ENCODE measurements at places on chromosomes 2 and 18.
A peak's percentile ranks its signal among the peaks of the same experiment; 100 is the strongest.

DNA sequence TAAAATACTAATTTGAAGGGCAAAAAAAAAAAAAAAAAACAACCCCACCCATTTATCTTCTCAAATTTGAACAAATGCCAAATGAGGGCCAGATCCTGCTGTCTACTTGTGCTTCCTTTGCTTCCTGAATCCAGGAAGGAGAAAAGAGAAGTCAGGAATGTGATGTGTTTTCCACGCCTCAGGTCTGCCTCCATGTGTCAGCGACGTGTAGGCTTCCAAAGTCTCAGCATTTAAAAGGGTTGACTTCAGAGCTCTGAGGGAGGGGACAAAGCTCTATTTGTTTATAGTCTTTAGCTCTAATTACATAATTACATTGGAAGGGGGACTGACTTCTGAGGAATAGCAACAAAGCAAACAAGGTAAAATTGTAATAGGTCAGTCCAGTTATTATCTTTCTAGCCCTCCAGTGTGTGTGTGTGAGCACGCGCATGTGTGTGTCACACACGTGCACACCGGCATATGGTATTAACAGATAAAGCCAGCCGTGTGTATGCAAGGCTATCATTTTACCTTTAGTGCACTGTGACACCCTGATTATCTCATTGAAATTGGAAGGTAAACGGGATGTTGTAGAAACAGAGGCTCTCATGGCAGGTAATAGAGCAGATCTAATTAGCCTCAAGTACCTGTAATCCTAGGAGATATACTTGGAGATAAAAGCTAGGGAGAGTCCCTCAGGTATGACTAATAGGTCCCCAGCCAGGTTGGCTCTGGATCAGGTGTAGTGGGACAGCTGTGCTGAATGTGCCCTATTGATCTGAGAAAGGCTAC, 911.4 kb upstream of the ZEB2 start:
- no peak for DNase-seq

DNA sequence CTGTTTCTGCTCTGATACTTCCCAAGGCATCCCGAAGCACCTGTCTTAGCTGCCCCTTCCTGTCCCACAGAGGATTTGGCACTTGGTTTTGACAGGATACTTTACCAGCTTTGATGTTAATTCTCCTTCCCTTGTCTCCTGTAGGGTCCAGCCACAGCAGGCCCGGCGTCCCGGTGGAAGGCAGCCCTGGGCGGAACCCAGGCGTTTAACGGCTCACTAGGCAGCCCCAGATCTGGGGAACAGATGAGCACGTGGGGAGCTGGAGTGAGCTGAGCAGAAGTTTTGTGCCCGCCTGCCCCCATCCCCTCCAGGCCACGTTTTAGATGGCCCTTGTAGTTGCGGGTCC, 11.4 kb downstream of the ANKRD23 start:
- DNase-seq: no peak

DNA sequence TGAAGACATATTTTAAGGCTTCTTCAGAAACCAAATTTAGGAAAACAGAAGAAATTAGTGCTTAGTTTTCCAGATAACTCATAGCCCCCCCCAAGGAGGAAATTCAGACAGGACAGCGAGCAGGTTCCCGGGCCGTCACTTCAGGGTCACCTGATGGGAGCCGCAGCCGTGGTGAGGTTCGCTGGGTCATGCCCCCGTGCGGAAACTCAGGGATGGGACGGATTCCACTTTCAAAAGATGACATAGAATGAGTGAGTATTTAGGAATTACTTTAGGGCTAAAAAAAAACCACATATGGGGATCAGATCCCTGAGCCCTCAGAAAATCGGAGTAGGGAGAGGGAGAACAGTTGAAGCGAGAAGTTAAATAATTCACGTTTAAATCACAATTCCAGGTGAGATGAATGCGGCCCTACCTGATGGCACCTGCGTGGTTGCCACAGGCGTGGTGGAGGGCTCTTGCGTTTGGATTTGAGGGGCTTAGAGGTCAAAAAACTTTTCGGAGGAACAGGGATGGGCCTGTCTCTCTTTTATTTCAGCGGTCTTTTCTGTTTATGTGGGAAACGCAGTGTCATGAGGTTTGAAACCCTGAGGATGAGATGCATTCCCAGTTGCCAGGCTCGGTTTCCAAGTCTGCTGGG, 114.4 kb downstream of the NFATC1 start:
- no peak for DNase-seq

GRCh38 chr2:86256300-86256699, 57.0 kb downstream of the MRPL35 start:
- no peak for DNase-seq

DNA sequence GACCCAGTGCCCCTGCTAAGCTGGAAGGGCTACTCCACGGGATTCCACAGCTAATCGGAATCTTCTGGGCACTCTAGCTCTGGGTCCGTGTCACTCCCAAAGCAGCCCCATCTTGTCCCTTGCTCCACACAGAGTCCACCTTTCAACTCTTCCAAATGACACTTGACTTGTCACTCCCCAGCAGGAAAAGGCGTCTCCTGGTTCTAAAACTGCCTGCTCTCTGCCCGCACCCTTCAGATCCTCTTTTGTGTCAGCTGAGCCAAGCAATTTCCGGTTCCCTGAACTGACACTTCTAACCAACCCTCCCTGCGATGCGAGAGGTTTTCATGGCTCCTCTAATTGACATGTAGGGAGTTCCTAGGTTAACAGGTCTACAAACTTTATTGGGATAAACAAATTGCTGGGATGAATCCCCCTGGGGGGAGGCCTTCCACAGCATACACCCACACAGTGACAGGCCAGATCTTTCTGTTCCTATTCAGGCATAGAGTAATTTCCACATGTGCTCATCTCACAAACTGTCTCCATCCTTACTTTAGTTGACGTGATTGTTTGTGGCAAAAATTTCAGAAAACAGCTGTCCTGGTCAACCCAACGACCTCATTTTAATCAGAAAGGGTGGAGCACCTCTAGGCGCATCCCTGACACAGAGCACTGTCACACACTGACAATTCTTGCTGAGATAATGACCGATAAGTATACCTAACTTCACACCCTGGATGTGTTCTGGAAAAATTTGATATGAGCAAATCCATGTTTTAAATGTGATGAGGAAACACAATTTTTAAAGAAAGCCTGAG, 104.9 kb downstream of the RBMS1 start:
- DNase-seq: peak; percentile 81

GRCh38 chr2:237134321-237135230, 48.9 kb downstream of the COPS8 start:
- no peak for DNase-seq

- DNase-seq: no peak
Observed at GRCh38 chr2:109194620-109194937, 65.6 kb downstream of the SH3RF3 start.

- DNase-seq: peak; percentile 72
Observed at GRCh38 chr2:175366815-175367214, 185.3 kb upstream of the ATP5MC3 start.

DNA sequence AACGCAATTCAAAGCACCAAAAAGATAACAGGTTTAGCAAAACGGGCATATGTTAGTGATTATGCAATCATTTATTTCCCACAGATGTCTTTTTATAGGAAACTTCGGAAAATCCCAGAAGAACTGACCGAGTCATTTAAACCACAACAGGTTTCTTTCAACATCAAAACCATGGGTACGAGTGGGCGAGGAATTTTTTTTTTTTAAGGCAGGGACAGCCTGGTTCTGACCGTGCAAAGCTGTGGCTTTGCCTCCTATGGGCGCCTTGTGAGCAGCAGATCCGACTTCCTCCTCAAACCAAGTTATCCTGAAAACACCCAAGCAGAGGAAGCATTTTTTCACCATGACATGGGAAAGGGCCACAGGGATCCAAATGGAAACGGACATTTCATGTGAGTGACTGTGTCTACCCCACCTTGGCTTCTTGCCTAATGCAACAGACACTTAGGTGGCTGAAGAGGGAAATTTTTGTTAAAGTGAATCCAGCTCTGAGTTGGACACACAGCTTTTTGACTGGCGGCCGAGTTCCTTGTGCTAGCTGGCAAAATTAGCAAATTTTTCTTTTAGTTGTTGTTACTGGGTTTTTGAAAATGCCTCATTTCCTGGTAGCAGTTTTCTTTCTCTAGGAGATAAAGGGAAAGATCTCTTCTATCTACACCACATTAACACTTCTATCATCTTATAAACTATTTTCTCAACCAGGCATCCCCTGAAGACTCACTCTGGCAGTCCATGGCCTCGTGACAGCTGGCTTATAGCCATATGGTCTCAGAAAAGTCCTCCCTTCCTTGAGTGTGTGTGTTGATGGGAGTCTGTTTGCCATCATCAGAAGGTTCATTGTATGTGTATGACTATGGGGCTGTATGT, 487.4 kb upstream of the ZEB2 start:
- peak; percentile 47 for DNase-seq

GRCh38 chr2:85405201-85406059, 4.7 kb downstream of the CAPG start:
- peak; percentile 95 for DNase-seq

DNA sequence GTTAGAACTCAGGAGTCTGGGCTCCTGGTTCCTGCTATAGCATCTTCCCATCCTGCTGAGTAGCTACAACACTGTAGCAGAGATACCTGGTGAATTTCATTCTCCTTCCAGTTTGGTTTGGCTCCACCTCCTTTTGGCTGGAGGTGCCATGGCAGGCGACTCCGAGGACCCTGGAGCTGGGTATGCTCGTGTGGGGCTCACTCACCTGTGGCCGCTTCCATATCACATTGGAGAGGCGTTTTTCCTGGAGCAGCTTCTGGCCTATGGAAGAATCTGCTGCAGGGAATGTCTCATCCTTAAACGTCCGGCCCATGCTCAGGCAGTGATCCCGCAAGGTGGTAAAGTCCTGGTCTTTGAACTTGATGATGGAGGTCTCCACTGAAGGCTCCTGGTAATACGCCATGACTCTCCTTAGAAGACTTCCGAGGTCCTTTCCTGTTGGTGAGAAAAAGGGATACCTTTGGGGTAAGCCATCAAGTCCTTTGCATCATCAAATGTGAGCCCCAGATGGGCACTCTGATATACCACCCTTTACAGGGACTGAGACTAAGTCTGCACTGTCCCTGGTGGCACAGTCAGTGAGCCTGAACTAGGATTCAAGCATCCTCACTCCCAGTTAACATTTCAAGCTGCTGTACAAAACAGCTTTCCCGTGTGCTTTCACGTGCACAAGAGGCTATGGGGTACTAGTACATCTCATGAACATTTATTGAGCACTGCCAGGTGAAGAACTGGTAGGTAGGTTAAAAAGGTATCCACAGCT, 20.1 kb downstream of the CAPN13 start:
- DNase-seq: no peak

DNA sequence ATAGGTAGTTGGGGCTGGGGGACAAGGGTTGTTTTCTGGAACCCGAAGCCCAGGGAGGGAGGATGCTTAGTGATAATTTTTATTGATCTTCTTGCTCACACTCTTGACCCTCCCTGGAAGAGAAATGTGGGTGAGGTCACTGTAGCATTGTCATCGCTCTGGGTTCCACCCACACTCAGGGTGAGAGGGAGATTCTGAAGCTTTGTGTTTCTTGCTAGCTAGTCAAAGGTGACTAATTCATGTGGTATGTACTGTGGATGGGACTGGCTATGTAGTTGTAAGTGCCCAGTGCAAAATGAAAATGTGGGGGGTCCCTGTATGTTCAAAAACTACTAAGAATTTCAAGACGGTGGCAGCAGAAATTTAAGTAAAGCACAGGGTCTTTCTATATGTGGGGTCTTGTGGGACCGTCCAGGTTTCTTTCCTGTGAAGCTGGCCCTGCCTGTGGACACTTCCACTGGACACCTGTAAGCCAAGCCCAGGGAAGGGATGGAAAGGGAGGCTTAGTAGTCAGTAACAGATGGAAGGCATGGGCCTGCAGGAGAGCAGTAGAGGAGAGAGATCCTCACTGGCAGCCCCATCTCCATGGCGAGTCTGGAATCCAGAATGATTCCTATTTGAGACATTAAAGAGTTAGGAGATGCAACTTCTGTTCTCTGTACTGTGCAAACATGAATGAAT, 35.0 kb downstream of the TSN start:
- peak; percentile 6 for DNase-seq

- no peak for DNase-seq
Observed at GRCh38 chr18:62030091-62030985, 137.5 kb upstream of the RNF152 start.

DNA sequence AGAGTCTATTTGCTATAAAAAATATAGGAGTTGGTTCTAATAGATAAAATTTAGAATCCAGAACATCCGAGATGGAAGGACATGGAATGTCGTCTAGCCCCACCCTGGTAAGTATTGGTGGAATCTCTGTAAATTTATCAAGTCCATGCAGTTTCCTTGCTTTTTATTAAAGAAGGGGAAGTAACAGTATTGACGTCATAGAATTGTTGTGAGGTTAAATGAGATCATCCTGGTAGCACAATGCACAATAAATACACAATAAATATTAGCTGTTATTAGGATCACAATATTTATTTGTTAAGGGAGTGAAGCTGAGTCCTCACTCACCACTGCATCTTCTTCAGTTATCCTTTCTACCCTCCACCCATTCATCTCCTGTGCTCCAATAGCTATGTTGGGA, 16.7 kb upstream of the TMEM177 start:
- no peak for DNase-seq

GRCh38 chr2:131039535-131039907, 53.7 kb downstream of the FAM168B start:
- no peak for DNase-seq

- DNase-seq: peak; percentile 9
Observed at GRCh38 chr2:189580241-189580651, 340 bp downstream of the SLC40A1 start.

GRCh38 chr18:66638856-66639629, 35.2 kb upstream of the CDH19 start:
- DNase-seq: peak; percentile 75

- DNase-seq: no peak
Observed at GRCh38 chr2:201797175-201797840, 9.0 kb upstream of the CDK15 start.

DNA sequence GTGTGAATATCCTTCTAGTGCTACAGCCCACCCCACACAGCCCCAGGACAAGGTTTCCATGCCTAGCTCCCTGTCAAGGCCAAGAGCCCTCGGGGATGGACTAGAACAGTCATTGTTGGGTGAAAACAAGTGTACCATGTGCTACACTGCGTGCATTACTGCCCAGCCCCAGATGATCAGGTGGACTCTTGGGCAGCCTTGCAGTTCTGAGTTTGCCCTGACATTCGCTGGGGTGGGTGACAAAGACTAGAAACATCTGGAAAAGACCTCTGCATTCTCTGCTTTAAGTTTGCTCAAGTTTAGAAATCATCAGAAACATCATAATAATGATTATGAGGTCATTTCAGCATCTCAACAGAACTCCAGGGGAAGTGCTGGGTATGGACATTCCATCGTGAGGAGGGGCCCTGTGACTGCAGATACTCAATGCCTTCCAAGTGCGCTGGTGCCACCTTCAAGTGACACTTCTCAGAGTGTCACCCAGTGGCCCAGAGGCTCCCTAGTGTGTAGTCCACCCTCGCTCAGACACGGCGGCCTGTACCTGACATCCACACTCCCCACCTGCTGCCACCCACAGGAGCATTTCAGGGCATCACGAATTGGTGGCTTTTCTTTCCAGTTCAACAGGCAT, 5.3 kb upstream of the PXDN start:
- DNase-seq: no peak
